ENCODE measurements at places on chromosomes 13 and 19.
A peak's percentile ranks its signal among the peaks of the same experiment; 100 is the strongest.

DNA sequence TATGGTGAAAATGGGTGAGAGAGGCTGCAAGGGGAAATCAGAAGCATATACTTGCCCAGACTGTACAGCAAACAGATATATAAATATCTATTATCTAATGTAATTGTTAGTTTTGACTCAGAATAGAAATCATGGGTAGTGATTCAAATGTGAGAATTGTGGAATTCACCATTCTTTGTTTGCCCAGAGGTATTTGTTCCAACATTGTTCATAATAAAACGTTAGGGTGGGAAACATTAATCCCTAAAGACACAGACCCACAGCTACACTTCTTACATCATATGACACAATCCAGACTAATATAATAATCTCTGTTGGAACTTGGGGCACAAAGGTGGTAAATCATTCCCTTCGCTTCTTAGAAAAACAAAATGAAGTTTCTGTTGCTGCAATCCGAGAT, 646.5 kb upstream of the SLITRK6 start:
- no peak for DNase-seq

GRCh38 chr19:3963458-3964255, 7.2 kb downstream of the DAPK3 start:
- no peak for DNase-seq

DNA sequence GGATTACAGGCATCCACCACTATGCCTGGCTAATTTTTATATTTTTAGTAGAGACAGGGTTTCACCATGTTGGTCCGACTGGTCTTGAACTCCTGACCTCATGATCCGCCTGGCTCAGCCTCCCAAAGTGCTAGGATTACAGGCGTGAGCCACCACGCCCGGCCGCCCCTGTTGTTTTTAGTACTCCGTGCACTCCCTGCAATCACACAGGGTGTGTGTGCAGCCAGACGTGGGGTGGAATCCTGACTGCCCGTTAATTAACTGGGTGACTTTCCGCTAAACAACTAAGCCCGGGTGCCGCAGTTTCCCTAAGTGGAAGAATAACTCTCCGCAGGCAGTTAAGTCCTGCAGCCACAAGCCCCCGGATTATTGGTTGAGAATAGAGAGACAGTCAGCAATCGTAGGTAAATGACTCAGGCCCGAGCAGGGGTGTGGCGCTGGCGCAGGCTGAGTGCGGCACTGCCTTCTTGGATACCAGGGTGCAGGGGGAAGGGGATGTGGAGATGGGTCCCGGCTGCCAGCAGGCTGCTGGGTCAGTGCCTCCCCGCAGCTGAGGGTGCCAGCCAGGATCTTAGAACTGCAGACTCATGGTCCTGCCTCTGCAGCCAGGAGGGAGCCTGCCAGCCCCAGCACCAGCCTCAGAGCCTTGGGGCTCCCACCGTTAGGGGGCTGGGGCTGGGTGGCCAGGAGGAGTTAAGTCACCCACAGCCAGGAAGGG, 6.1 kb upstream of the FXYD3 start:
- no peak for DNase-seq

GRCh38 chr13:66341635-66342377, 888.3 kb downstream of the PCDH9 start:
- no peak for DNase-seq

DNA sequence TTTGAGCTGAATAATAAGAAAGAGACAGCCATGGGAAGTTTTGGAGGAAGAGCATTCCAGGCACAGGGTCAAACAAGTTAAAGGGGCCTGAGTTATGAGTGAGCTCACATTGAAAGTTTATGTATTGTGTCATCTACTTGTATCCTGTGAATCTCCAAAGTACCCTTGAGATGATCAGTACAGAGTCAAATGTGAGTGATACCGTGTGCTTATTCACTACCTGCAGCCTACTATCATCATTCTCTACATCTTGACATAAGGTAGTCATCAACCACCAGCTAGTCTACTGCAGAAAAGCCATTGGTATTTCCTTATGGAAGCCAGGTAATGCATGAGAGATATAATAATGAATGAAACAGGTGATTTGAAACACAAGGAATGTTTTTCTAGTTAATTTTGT, 3.0 kb upstream of the KCTD12 start:
- no peak for DNase-seq

GRCh38 chr19:38792250-38793111, 3.5 kb downstream of the LGALS7B start:
- DNase-seq: no peak

DNA sequence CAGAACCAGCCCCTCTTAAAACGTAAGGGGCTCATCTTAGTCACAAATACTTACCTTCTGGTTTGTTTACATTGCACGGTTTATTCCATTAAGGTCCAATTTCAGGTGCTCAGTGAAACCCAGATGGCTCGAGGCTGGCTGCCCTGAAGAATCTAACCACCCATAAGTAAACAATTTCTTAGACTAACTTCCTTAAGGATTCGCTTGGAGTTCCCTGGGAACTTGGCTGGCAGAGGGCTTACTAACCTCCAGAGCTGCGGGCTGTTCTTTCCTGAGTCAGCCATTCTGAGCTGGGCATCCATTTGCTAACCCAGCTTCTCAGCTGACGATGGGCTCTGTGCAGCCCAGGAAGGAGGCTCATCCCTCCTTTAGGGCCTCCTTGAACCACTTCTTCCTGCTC, 262.1 kb downstream of the FGF9 start:
- no peak for DNase-seq

GRCh38 chr13:23695711-23696464, 125.7 kb downstream of the TNFRSF19 start:
- DNase-seq: peak; percentile 28

- peak; percentile 9 for DNase-seq
Observed at GRCh38 chr19:58009666-58010301, 7.2 kb upstream of the ZNF606 start.

DNA sequence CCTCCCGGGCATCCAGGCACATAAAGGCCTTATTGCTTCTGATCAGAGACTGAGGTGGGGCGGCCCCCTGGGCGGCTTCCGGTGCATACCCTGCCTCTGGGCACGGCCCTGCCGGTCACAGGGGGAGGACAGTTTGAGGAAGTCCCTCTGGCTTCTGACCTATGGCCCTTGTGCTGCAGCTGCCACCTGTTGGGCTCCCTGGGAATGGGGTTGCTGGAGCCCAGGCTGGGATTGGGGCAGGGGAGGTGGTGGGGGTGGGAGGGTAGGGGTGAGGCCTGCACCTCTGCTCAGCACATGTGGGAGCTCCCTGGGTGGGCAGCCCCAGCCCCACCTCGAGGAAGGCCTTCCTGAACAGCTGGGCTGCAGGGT, 10.7 kb downstream of the ANO8 start:
- DNase-seq: no peak

DNA sequence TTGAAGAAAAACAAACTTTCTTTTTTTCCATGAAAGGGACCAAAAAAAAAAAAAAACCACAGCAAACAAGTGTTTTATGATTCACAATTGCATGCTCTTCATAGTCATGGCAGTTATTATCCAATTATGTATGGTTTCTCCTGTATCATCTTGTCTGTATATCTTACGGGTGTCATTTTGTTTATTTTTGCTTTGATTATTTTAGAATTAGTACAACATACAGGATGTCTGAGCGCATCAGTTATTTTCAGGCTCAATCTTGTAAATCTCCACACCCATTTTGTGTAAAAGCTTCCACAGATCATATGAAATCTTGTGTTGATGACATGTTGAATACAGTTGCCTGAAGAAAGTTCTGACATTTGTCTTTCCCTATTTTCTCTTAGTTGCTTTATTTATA, 280.3 kb downstream of the KLF5 start:
- no peak for DNase-seq

GRCh38 chr13:43782686-43783085, 4.1 kb downstream of the ENOX1 start:
- DNase-seq: no peak

DNA sequence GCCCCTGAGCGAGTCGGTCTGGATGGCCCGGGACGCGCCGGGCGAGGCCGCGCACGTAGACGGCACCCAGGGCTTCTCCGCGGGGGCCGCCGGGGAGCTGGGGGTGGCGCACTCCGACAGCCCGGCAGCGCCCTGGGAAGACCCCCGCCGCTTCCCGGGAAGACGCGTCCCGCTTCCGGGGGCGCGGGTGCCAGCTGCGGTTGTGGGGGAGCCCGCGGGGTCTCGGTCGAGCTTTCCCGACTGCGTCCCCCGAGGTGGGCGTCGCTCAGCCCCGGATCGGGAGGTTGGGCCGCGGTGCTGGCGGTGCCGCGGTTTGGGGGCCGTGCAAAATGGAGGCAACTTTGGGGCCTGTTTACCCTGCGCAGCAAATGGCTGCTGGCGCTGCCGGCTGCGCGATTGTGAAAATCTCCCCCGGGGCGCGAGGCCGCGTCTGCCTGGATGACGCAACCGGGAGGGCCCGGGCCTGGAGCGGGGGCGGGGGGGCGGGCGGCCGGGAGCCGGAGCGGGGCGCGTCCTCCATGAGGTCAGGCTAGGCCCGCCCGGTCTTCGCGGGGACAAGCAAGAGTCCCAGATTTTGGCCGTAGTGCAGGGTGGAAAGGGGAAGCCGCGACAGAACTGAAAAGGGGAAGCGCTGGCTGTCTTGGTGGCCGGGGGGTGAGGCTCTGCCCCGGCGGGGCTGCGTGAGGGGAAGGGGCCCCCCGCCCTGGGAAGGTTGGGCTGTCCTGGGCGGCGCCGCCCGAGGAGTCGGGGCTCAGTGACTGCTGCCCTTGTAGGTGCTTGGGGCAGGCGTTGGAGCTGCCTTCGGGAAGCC, 11.3 kb downstream of the PEAK3 start:
- peak; percentile 63 for DNase-seq

DNA sequence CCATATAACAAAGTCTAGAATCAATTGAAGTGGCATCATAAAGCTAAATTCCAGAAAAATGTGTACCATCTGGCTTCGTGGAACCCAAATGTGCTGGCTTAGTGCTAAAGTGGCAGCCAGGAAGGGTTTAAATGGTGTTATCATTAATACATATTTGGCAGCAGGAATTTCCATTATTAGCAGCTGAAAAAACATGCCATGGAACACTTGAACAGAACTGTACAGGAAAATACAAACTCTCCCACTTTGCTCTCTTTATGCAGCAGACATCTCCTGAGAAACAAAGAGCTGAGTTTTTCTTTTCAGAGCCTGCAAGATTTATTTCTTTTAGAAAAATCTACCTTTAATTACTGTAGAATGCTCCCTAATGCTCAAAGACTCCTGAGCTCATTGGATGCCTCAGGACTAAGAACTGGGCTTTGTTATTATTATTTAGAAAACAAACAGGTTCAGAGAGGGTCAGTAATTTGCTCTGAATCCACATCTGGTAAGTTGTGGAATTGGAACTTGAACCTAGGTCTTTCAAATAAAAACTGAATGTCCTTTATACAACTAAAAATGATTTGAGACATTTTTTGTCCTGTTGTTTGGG, 179.0 kb downstream of the LACC1 start:
- DNase-seq: no peak

GRCh38 chr13:22009500-22009899, 338.6 kb downstream of the FGF9 start:
- no peak for DNase-seq

GRCh38 chr13:35957241-35957731, 173.9 kb downstream of the DCLK1 start:
- no peak for DNase-seq

GRCh38 chr19:2154587-2155075, 3.3 kb upstream of the AP3D1 start:
- DNase-seq: no peak

GRCh38 chr13:94444826-94445225, 34.7 kb downstream of the DCT start:
- no peak for DNase-seq
